Articular chondrocyte of knee joint (primary cell): ENCODE measurements at places on chromosomes 7 and 10. TPM values are rescaled to one million over a fixed set of nuclear protein-coding genes. Genes with fewer than 3 reads are reported as not detected.

Gene INHBA
- 55.8 and 60.1 TPM in 2 replicates for total RNA-seq

Gene SRRM3
- total RNA-seq: 0.91 and 1.1 TPM in 2 replicates

Gene PDE6C
- not detected in 2 replicates for total RNA-seq

Gene TSPAN13
- 0.39 and 1.4 TPM in 2 replicates for total RNA-seq

Gene MYO3A
- not detected in 2 replicates for total RNA-seq

Gene HPS6
- total RNA-seq: 20.3 and 27.2 TPM in 2 replicates

Gene FOXI2
- total RNA-seq: not detected in 2 replicates

Gene SKIDA1
- total RNA-seq: 1.1 and 2.4 TPM in 2 replicates

Gene PGAM2
- 0.32 and 0.65 TPM in 2 replicates for total RNA-seq

Gene RBM20
- under 0.01 and 0.39 TPM in 2 replicates for total RNA-seq

Gene OIT3
- total RNA-seq: 0.13 and 0.43 TPM in 2 replicates

Gene HYAL4
- not detected in 2 replicates for total RNA-seq

Gene EBLN1
- not detected in 2 replicates for total RNA-seq

Gene NPC1L1
- total RNA-seq: under 0.01 TPM in 1 of 2 replicates, not detected in the other

Gene MUC12
- total RNA-seq: not detected in 2 replicates

Gene HACD1
- total RNA-seq: 33.7 and 37.4 TPM in 2 replicates

Gene GIMAP7
- total RNA-seq: 0.32 TPM in 1 of 2 replicates, not detected in the other

Gene CELF2
- total RNA-seq: 15.2 and 32.3 TPM in 2 replicates

Gene ZNF727
- total RNA-seq: 2.9 and 3.0 TPM in 2 replicates

Gene CFAP58
- 0.86 and 2.0 TPM in 2 replicates for total RNA-seq

Gene VGF
- 0.11 TPM in 1 of 2 replicates, not detected in the other for total RNA-seq

Gene APBB1IP
- total RNA-seq: 1.2 and 8.5 TPM in 2 replicates

Gene SEMA3E
- 4.2 and 4.3 TPM in 2 replicates for total RNA-seq

Gene TET1
- 7.7 and 8.9 TPM in 2 replicates for total RNA-seq

Gene PON1
- under 0.01 TPM in 1 of 2 replicates, not detected in the other for total RNA-seq

Gene CSGALNACT2
- 41.0 and 43.3 TPM in 2 replicates for total RNA-seq

Gene SCART1
- 3.3 and 3.4 TPM in 2 replicates for total RNA-seq

Gene C10orf143
- 2.5 and 2.7 TPM in 2 replicates for total RNA-seq

Gene ACSL5
- 10.2 and 11.8 TPM in 2 replicates for total RNA-seq

Gene HOXA6
- total RNA-seq: 8.3 and 8.8 TPM in 2 replicates

Gene SFTPA1
- not detected in 2 replicates for total RNA-seq

Gene DRGX
- total RNA-seq: not detected in 2 replicates

Gene EPHB6
- 0.32 and 0.91 TPM in 2 replicates for total RNA-seq

Gene TFPI2
- total RNA-seq: 6.4 and 16.0 TPM in 2 replicates

Gene NPS
- not detected in 2 replicates for total RNA-seq

Gene RHOBTB1
- 18.8 and 22.3 TPM in 2 replicates for total RNA-seq

Gene PRF1
- total RNA-seq: not detected in 2 replicates
